ENCODE measurements at places on chromosomes 3 and 15.

GRCh38 chr15:67109141-67110034 is 44.0 kb downstream of the SMAD3 start:
- peak; percentile 70 for DNase-seq

DNA sequence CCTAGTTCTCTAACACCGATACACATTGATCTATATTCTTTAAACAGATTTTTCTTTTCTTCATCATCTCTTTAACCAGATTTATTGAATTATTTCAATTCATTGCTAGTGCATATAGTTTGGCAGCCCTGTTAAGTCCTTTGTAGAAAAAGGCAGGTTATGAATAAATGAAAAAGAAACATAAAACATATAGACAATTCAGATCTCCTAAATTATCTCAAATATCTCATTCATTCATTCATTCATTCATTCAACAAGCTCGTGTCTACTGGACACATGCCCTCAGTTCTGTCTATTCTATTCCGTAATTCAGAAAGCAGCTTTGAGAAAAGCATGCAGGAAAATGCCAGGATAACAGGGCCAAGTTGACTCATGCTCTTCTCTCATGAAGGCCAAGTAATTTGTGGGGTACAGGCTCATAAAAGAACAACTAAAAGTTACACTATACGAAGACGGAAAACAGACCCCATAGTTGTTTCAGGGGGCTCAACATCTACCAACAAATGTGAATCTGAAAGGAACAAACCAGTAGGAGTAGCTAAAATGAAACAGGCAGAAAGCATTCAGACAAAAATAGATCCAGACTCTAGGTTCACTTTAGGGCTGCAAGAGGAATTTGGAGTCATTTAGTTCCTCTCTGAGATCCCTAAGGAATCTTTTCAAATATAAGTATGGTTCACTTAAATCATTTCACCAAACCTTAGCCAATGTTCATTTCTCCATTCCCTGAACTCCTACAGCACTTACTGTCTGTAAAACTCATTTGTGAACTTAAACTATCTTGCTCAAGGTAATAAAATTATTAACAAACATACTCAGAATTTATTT is 7.5 kb downstream of the ZNF148 start:
- no peak for DNase-seq

GRCh38 chr3:141103503-141103902 is 52.4 kb downstream of the SPSB4 start:
- no peak for DNase-seq

- DNase-seq = peak; percentile 88
Measured at GRCh38 chr15:69421498-69421897, 7.3 kb downstream of the KIF23 start.

GRCh38 chr3:115322901-115323300 is 175.8 kb upstream of the ZBTB20 start:
- DNase-seq = no peak

DNA sequence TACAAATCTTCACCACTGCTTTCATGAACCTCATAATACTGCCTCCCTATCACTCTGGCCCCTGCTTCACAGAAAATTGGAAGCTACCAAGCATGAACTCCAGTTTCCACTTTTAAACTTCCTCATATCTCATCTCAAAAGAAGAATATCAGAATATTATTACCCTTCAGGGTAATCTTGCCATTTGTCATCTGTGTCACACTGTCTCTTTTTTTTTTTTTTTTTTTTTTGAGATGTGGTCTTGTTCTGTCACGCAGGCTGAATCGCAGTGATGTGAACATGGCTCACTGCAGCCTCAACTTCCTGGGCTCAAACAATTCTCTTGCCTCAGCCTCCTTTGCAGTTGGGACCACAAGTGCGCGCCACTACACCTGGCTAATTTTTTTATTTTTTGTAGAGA is 80.4 kb upstream of the TCF12 start:
- DNase-seq = no peak

DNA sequence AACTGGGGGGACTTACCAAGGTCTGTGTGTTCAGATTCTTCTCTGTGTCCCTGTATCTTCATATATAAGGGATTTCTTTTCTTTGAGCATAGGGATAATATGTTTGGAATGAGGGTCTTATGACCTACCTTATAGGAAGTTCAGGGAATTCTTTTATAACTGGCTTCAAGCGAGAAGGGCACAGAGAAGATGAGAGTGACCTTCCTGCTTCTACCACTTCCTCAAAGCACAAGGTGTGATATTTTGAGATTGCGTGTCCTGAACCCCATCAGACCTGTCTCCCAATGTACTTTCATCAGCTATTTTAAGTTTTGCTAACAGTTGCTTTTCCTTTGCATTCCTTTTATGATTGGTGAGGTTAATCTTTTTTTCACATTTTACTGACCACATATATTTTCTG is 3.1 kb upstream of the PSMD6 start:
- DNase-seq = no peak

- peak; percentile 78 for DNase-seq
Measured at GRCh38 chr3:73437828-73438227, 186.9 kb downstream of the PDZRN3 start.

GRCh38 chr3:186746008-186746407 is 28.8 kb downstream of the KNG1 start:
- DNase-seq = no peak

DNA sequence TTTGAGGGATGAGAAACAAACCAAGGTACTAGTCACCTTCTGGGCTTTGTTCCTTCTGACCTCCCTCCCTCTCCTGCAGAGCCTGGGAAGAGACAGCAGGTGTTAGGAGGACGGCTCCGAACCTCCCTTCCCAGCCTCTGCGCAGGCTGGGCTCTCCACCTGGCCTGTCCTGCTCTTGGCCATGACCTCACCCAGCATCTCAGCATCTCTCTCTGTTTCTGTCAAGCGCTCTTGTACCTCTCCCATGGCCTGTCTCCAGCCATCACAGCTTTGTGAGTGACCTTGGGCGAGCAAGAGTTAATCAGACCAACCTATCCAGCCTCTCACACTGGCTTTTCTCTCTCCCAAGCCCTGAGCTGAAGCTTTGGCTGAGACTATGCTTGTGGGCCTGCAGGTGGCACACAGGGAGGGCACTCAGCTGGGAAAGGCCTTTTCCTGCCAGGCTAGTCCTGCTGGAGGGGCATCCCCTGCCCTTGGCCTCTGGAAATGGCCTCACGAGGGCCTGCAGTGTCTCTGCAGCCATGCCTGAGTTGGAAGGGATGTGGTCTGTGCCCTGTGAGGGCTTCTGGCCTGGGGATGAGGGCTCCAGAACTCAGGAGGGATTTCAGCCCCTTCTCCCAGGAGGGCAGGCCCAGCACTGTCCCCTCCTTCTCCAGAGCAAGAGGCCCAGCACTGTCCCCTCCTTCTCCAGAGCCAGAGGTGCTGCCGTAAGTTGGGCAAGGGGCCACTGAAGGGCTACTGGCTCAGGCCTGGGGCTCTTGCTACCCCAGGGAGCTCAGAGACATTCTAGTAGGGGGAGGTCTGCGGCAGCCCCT is 2.1 kb downstream of the CHST13 start:
- no peak for DNase-seq

- DNase-seq = no peak
Measured at GRCh38 chr3:58494107-58494506, 2.2 kb downstream of the KCTD6 start.

DNA sequence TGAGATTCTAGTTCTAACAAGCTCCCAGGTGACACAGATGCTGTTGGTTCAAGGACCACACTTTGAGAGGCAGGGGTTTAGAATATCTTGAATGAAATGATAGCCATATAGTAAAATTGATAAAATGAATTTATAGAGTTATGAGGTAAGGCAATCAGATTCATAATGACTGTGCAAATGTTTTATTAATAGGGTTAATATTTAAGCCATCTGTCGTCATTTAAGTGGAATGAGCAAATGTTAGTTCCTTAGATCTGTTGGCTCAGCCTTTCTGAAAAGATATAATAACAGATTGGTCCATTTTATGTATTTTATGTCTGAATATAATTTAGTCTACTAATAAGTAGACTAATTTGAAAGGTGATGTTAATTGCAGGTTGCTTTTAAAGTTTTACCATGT is 12.9 kb downstream of the REC114 start:
- no peak for DNase-seq
